ENCODE measurements at places on chromosomes 3 and 15.
A peak's percentile ranks its signal among the peaks of the same experiment; 100 is the strongest.

- DNase-seq = no peak
These were observed 26.8 kb downstream of the RHCG start for GRCh38 chr15:89469426-89470096.

GRCh38 chr3:79521221-79521848, 246.5 kb downstream of the ROBO1 start:
- DNase-seq = peak; percentile 7

- peak; percentile 99 for DNase-seq
These were observed 14.3 kb downstream of the KAT2B start for GRCh38 chr3:20054549-20054987.

DNA sequence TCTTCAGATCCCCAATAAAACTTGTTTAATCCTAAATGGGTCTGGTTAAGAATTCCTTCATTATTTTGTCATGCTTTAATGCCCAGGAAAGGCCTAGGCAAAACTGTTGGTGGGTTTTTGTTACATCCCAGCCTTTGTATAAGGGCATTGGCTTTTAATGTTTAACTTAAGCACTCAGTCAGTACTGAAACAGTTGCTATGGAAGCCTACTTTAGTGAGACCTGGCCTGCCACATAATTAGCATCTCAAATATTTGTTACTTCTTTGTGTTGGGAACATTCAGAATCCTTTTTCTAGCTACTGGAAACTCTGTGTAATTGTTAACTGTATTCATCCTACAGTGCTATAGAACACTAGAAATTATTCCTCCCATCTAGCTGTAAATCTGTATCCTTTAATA, 369.6 kb upstream of the ATP10A start:
- no peak for DNase-seq

- DNase-seq = no peak
These were observed 3.4 kb downstream of the RAB5A start for GRCh38 chr3:19950316-19950715.

GRCh38 chr15:41408234-41408641, 5.9 kb upstream of the NDUFAF1 start:
- DNase-seq = peak; percentile 99

GRCh38 chr15:67389975-67390374, 131.0 kb upstream of the C15orf61 start:
- no peak for DNase-seq

GRCh38 chr3:44318891-44319311, 19.7 kb upstream of the TCAIM start:
- DNase-seq = no peak

GRCh38 chr15:82159922-82160321, 102.6 kb downstream of the EFL1 start:
- DNase-seq = peak; percentile 94

DNA sequence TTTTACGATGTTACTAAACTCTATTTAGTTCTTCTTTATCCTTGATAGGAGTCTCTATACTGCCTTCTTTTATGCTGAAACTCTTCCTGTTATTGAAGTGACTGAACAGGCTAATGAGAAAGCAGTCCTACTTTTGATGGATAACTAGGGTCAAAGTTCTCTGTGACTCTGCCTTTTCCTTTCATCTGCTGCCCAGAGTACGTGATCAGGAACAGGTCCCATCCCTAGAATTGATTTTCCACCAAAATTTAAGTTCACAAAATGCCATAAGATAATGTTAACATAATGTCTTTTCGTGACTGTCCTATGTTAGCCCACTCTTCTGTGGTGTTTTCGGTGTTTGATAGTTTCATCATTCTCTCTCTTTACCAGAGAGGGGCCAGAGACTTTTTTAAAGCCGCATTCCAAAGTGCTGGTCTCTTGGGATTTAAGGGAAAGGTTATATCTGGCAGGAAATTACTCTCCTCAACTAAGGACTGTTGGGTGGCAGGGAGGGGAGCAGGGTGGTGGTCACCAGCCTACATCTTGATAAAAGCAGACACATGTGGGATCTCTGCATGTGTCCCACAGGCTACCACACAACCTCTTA, 50.3 kb upstream of the PLXND1 start:
- no peak for DNase-seq

GRCh38 chr3:141709126-141709770, 28.9 kb upstream of the RNF7 start:
- no peak for DNase-seq

DNA sequence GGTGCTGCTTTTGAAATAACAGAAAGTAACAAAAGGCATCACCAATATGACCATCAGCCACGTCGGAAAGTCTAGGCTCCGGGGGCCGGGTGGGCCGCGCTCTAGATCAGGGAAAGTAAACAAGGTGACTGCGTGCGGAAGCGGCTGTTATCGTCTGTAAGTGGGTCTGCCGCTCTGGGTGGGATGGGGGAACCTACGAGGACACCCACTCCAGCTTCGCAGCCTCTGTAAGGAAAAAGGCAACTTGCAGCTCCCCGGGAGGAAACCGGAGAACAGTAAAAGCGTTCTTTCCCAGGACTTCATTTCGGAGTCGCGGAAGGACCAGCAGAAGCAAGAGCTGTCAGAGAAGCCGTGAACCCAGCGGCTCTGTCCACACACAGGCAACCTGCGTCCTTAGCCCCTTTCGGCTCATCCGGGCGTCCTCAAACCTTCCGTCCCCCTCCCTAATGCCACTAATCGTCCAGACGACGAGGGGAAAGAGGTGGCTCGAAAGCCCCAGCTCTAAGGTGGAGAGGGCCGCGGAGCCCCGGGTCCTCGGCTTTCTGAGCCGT, 461 bp downstream of the XRN1 start:
- DNase-seq = peak; percentile 49

GRCh38 chr15:74866090-74866489, 7.1 kb downstream of the SCAMP2 start:
- peak; percentile 85 for DNase-seq

DNA sequence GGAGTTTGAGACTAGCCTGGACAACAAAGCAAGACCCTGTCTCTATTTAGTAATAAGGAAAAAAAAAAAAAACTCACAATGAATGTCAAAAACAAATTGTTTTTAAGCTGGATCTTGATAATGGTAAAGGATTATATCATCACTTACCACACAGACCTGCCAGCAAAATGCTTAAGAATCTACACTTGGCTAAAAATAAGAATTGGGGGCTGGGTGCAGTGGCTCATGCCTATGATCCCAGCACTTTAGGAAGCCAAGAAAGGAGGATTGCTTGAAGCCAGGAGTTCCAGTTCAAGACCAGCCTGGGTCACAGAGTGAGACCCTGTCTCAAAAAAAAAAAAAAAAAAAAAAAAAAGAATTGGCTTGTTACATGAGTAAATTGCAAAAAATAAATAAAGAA, 31.0 kb downstream of the ACAP2 start:
- DNase-seq = peak; percentile 70

DNA sequence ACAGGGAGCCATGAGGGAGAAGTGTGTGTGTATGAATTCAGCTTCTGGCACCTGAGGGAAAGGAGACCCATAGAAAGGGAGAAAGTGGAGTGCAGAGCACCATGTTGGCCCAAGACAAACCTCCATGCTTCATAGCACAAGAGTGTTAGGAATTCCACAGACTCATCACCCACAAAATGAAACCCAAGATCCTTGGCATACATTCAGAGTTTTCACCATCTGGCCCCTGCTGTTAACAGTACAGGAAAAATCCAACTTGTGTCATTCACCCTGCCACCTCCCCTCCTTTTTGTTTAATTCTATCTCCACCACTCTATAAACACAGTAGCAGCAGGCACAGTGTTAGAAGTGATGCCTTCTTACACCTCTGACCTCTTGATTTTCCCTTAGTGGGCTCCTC, 60.0 kb upstream of the MNS1 start:
- DNase-seq = peak; percentile 23

GRCh38 chr3:188861842-188862744, 309.7 kb upstream of the TPRG1 start:
- DNase-seq = peak; percentile 80

- peak; percentile 72 for DNase-seq
These were observed 768 bp downstream of the UBXN7 start for GRCh38 chr3:196431181-196432136.

GRCh38 chr15:64452988-64453688, 7.2 kb upstream of the ZNF609 start:
- DNase-seq = peak; percentile 38

- no peak for DNase-seq
These were observed 759.4 kb downstream of the ROBO2 start for GRCh38 chr3:77799278-77799677.

GRCh38 chr3:48287034-48287433, 46.1 kb downstream of the ZNF589 start:
- no peak for DNase-seq

DNA sequence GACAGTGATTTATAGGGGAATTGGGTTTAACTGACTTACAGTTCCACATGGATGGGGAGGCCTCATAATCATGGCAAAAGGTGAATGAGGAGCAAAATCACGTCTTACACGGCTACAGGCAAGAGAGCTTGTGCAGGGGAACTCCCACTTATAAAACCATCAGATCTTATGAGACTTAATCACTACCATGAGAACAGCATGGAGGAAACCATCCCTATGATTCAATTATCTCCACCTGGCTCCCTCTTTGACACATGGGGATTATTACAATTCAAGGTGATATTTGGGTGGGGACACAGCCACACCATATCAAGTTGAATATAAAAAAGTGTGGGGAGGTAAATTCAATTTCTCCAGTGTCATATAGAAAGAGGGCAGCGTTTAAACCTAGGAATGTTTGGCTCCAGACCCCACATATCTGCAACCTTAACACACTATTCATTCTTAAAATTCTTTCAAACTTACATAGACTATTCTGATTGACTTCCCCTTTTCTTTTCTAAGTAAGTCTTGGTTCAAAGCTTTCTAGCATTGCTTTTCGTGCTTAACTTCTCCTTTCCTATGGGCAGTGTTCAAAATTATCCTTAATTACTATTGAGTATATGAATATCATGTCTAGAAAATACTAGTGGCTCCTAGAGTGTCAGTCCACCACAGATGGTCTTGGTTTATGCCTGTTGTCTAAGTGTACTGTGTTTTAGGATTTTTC, 446.7 kb upstream of the GBE1 start:
- DNase-seq = no peak

DNA sequence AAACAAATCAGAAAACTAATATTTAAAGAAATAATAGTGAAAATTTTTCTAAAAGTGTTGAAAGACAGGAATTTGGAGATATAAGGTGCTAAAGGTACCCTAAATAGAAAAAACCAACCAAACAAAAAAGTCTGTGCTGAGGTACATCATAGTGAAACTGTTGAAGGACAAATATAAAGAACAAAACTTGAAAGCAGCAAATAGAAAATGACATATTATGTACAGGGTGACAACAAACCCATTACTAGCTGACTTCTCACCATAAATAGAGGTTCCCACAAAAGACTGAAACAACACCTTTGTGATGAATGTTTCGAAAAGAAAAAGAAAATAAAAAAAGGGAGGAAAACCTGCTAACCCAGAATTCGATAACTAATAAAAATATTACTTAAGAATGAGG, 502.5 kb upstream of the NECTIN3 start:
- DNase-seq = no peak

DNA sequence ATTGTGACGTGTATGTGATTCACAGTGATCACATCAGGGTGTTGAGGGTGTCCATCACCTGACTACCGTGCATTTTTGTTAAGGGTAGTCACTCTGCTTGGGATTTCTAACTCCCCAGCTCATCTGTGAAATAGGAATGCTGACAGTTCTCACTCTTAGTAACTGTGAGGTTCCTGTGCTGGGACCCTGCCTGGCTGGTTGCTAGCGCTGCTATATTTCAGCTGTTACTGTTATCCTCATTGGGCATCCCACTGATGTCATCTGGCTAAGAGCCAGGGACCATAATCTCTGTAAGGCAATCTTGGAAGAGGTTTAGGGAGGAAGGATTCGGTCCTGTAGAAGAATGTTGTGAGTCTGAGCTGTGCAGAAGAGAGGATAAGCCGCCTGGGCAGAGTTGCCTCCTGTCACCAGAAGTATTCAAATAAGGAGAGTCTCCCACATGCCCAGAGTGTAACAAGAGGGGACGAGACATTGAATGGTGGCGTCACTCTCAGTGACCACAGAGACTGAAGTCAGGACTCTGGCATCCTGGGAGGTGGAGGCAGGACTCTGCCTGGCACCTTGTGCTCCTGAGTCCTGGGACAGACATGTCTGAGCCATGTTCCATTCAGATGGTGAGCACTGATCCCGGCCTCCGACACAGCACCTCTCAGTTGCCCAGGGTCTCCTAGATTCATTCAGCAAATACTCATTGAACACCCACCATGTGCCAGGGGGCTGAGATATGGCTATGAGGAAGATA, 52.2 kb downstream of the FBLN2 start:
- peak; percentile 93 for DNase-seq
